ENCODE measurements at places on chromosomes 16 and 17.

DNA sequence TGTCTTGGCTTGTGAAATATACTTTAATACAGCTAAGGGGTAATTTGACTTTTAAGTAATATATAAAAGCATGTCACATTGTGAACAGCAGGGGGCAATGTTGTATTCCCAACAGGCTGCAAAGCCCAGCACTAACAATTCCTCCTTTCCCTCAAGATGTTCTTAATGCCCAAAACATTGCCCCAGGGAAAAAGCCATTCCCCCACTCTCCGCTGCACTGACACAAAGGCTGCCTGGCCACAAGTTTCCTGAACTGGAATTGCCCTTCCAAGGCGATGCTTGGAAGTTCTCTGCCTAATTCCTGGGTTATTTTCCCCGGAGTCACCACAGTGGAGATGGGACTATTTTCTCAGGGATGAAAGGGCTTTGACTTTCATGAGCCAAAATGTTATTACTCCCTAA is 27.2 kb downstream of the CLEC16A start:
- DNase-seq: no peak

GRCh38 chr16:19809693-19810092 is 75.0 kb downstream of the GPRC5B start:
- no peak for DNase-seq

GRCh38 chr17:14575471-14575953 is 274.6 kb downstream of the HS3ST3B1 start:
- no peak for DNase-seq

DNA sequence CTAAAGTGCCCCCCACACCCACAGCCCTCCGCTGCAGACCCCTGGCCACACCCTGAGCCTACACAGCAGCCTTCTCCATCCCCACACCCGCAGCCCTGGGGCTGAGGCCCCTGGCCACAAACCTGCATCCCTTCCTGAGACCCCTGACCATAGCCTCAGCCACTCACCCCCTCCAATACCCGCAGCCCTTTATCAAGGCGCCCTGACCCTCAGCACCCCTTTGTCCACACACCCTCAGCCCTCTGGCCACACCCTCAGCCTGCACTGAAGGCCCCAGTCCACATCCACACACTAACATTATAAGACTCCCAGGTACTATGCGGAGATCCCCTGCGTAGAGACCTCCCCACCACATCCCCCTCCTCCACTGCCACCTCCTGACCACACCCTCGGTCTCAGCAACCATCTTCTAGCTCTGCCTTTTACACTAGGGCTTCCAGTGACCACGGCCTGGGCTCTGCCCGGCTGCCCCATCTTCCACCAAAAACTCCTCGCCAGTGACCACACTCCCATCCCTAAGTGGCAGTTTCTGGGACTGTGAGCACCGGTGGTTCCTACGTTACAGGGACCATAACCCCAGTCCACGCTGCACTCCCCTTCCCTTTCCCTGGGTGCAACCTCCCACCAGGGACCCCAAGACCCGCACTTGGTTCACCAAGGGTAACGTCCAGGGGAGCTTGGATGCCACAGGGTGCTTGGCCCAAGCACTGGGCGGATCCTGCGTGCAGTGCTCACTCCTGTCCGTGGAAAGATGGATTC is 818 bp downstream of the TPPP3 start:
- DNase-seq: no peak

- DNase-seq: no peak
Measured at GRCh38 chr16:60648290-60648689, 1387.9 kb downstream of the CDH8 start.

DNA sequence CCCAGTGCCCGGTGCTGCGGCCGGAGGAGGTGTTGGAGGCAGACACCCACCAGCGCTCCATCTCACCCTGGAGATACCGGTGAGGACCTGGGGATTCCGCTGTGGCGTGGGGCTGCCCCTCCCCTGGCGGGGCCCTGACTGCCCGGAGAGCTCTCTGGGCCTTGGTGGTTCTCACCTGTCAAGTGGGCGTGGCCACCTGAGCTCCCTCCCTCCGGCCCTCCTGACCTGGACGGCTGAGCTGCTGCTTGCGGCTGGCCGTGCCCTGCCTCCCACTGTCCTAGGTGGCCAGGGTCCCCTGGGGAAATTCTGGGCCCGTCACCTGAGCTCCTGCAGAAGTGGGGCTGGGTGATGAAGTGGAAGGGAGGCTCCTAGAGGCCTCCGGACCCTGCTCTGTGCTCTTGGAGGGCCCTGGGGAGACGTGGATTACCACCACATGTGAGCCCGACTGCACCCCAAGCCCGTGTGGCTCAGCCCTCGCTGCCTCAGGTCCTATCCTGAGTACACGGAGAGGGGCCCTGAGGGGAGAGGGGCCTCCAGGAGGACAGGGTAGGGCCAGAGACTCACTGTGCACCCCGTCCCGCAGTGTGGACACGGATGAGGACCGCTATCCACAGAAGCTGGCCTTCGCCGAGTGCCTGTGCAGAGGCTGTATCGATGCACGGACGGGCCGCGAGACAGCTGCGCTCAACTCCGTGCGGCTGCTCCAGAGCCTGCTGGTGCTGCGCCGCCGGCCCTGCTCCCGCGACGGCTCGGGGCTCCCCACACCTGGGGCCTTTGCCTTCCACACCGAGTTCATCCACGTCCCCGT is 1.1 kb downstream of the IL17C start:
- DNase-seq: no peak

GRCh38 chr17:622356-622755 is 92.3 kb downstream of the VPS53 start:
- no peak for DNase-seq

DNA sequence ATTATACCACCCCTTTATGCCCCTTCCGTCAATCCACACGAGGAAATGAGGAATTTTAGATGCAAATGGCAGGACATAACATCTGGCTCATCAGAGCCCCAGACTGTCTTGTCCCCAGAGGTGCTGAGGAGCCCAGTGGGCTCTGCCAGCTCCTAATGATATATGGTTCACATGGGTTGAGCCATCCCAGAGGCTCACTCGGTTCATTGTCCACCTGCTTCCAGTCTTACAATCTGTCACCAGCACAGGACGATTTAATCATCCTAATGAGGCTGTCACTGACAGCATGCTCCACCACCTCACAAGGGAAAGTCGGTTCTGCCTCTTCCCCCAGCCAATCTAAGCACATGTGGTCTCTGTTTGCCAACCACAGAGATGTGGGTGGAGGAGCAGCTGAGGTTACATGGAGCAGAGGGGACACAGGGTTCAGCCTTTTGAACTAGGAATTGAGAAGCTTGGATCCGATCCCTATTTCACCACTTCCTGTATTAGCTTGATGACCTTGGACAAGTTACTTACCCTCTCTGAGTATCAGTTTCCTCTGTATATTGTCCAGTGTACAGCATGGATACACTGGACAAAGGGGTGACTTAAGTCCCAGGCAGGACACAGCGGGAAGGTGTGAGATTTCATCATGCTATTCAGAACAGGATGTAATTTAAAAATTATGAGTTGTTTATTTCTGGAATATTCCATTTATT is 27.0 kb upstream of the DHX8 start:
- no peak for DNase-seq

GRCh38 chr16:55773859-55774549 is 58.9 kb downstream of the CES1 start:
- no peak for DNase-seq

DNA sequence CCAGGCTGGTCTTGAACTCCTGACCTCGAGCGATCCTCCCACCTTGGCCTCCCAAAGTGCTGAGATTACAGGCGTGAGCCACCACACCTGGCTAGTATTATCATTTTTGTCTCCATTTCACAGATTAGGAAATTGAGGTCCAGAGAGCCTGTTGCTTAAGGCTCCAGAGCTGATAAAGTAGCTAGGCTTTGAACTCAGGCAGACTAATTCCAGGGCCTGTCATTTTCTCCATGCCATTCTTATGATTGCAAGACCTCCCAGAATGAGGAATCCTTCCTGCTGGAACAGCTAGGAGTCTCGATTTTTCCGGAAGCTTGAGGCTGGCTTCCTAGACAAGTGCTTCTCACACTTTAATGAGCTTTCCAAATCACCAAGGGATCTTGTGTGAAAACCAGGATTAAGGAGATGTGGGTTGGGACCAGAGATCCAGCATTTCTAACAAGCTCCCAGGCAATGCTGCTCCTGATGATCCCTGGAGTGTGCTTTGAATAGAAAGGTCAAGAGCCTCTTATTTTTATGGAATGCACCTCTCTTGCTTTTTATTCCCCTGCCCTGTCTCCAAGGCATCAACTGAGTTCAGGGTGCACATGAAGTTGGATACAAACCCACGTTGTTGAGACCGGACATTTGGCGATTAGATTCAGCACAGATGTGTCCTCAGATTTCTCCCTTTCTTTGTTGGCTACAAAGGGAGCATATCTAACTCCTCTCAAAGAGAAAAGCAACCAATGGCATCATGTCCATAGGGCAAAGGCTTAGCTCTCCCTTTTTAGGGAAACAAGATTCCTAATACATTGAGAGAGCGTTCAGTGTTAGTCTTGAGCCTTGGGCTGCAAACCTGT is 40.3 kb upstream of the FAM20A start:
- DNase-seq: no peak

- DNase-seq: no peak
Measured at GRCh38 chr16:54325616-54326265, 39.2 kb upstream of the IRX3 start.

GRCh38 chr17:66950886-66951604 is 13.5 kb upstream of the CACNG4 start:
- no peak for DNase-seq

DNA sequence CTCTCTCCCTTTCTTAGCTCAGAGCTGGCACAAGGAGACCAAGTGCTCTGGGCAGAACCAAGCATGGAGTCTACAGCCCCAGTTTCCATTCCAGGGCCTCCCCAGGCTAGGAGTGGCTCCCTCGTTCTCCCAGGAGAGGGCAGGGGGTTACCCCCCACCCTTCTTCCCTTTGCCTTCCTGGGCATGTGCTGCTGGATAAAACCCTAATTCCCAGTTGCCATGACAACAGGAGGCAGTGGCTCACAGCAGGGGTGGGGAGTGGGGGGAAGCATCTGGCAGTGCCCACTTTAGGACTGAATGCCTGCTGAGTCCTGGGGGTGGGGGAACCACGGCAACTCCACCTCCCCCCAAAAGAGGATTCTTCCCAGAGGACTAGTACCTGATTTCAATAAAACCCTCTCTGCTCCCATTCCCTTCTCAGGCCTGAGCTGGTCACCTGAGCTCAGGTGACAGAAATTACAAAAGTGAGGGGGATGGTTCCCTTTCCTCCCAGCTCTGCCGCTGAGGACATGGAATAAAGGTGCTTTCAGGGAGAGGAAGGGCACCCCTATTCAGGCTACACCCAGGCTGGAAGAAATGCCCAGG is 1.8 kb downstream of the MPP2 start:
- no peak for DNase-seq

DNA sequence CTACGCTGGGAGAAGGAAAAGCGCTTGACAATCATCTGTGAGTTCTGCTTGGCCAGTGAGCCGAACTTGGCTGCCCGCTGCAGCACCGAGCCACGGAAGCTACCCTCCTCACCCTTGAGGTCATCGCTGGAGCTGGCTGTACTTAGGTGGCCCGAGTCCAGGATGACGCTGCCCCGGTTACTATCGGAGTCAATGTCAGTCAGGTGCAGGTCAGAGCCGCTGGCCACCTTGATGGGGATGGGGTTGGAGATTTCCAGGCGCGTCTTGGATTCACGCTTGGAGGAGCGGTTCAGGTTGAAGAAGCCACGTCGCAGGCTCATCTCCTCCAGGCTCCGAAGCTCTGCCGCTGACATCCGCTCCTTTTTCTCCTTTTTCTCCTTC is 13.7 kb downstream of the MYO18A start:
- DNase-seq: no peak

GRCh38 chr17:74199306-74200092 is 4.0 kb upstream of the RPL38 start:
- no peak for DNase-seq

- no peak for DNase-seq
Measured at GRCh38 chr17:12627177-12627629, 38.5 kb upstream of the MYOCD start.

GRCh38 chr17:17088086-17088485 is 45.8 kb downstream of the MPRIP start:
- DNase-seq: no peak

DNA sequence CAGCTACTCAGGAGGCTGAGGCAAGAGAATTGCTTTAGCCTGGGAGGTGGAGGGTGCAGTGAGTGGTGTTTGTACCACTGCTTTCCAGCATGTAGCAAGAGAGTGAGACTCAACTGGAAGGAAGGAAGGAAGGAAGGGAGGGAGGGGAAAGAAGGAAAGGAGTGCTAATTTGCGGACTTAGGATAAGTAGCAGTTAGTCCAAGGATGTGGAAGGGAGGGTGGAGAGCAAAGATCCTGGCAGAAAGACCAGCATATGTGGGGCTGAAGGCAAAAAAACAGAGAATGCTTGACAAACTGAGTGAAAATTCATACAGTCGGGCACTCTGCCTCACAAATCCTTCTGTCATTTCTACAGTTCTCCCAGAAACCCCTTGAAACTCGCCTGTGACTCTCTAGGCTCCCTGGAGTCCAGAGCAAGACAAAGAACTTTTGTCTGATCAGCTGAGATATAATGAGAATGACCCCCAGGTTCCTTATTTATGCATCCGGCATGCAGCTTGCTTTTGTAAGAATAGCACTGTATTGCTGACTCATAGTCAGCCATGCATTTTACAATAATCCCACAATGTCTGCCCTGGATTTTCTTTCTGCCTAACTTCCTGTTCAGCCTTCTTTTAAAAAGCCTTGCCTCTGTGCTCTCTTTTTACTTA is 31.5 kb downstream of the CDK5RAP3 start:
- no peak for DNase-seq

DNA sequence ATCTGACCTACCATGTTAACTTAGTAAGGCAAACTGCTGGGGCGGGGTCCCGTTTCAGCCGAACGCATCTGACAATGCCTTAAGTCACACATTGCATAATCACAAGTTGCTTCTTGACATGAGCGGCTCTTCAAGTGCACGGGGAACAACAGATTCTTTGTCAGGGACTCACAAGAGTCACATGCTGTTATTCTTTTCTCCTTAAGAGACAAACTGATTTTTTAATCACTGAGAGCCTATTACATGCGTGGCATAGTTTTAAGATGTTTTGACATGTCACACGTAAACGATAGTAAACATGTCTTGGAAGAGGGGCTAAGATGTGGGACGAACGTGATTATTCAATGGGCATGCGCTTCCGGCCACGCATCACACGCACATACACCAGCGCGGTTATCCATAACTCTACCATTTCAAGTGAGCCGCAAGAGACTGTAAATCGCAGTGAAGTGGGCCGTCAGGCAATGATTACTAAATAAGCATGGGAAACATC is 63.4 kb downstream of the ADCY9 start:
- DNase-seq: no peak

DNA sequence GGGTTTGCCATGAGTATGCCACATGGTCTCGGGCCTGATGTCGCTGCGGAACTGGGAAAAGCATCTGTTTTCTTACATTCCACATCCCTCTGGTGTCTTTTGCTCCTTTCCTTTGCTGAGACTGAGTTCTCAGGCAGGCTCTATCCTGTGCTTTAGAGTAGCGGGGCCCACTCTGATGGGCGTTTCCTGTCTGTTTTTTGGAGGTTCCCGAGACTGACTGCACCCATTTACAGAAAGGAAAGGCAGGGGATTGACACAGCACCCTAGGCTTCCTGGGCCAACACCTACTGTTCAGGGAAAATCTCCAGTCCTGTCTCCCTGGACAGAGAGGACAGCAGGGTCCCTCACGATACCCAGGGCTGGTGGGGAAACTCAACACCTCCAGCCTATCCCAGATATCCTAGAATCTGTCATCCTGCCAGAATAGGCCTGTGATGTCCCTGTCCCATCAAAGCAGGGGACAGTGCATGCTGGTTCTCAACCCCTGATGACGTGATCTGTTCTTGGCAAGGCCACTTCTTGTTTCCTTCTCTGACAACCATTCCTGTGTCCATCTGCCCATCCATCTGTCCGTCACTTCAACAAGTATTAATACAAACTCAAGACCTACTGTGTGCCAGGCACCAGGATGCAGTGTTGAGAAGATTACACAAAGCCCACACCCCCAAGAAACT is 42.2 kb downstream of the ACTG1 start:
- DNase-seq: no peak

Measured in NK-92 treated with Interleukin-12 subunit alpha and Interleukin-12 subunit beta, amount 100 ng/mL, for 24 hours (cell line).